ENCODE measurements at places on chromosomes 1 and 21. TPM values are rescaled to one million over a fixed set of nuclear protein-coding genes. Genes with fewer than 3 reads are reported as not detected.

Gene MCOLN2
- 0.19 TPM for total RNA-seq

Gene CFAP74
- not detected for total RNA-seq

DNA sequence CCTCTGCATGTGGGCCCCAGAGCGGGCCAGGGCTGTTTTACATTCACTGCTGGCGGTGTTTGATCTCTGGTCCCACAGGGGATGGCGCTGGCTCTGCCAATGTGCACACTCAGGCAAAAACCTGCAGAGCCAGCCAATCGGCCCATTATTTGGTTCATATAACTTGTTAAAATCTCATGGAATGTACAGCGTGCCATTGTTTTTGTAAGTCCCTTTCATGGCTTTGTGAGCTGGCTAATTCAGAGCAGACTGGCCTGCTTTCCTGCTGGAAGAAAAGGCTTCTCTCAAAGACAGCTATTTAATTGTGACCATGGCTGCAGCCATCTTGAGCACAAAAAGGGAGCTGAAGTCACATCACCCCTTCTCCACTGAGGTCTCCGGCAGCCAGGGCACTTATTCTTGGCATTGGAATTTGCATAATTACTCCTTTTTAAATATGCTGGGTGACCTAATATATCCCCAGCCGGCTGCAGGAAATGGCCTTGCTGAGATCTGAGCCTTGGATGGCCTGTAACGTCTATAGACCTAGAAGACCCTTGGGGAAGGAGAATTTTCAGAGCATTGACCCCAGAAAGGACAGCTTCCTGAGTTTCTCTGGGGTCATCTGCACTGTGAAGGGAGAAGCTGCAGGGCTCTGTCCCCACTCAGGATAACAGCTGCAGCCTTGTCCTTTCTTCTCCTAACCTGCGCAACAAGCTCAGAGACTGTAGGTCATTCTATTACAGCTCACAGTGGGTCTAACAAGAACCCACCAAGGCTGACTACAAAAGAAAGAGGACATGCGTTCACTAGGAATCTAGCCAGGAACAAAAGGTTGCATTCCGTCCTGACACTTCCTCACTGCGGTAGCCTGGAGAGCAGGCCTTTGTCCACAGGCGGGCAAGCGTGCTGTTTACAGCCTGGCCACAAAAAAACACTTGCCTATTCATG is 45.8 kb downstream of the BCAR3 start:
- no peak for DNase-seq
- peaks cover 26% of the 10 kb centered on the region for H3K4me1 ChIP-seq
- H3K27ac ChIP-seq, result peak overlapping the region; percentile 66
- no peak overlapping the region for H3K4me3 ChIP-seq
- no peaks in the 10 kb centered on the region for H3K27me3 ChIP-seq

Gene RHBG
- not detected for total RNA-seq

DNA sequence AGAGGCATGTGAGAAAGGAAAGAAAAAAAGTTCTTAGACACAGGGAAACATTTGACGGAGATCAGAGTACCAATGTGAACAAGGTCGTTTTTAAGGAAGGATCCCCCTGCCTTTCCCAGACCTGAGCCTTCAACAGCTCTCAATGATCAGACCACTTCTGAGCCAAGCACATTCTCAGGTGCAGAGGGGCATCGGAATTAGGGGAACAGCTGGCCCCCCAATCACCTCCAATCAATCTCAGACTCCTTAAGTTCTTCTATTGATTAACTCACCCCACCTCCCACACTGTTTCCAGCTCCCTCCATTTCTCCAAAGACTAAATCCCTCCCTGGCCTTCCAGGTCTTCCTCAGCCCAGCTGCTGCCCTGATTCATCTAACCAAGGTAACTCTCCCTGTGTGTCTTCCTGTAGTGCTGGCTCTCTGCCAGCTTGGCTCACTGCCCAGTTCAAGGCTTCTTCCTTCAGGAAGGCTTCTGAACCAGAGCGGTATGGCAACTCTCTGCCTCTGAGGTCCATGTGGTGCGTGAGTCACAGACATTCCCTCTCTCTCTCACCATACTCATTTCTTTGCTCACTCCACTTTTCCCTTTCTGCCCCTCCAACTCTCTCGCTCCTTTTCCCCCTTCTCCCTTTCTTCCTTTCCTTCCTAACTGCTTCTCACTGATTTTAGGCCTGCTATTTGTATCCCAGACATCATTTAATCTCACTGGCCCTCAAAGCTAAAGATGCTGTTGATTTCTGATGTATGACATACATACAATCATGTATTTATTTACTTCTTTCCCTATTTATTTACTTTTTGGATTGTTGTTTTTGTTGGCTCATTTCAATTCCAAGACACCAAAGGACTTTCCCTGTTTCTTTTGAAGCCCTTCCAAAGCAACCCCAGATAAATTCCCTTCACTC is 18.1 kb downstream of the CFAP45 start:
- H3K4me3 ChIP-seq, result no peak overlapping the region
- H3K27me3 ChIP-seq, result no peaks in the 10 kb centered on the region
- no peaks in the 10 kb centered on the region for H3K36me3 ChIP-seq

Gene RIPK4
- 0.11 TPM for total RNA-seq

GRCh38 chr21:28426545-28426944 is 566.1 kb downstream of the LTN1 start:
- no peak overlapping the region for H3K27ac ChIP-seq
- DNase-seq, result no peak
- no peaks in the 10 kb centered on the region for H3K36me3 ChIP-seq
- no peak overlapping the region for H3K4me3 ChIP-seq
- no peaks in the 10 kb centered on the region for H3K27me3 ChIP-seq

GRCh38 chr1:204384636-204385352 is 25.1 kb upstream of the PLEKHA6 start:
- H3K4me3 ChIP-seq, result no peak overlapping the region
- no peaks in the 10 kb centered on the region for H3K36me3 ChIP-seq
- H3K27ac ChIP-seq, result peak overlapping the region; percentile 14
- peak; percentile 38 for DNase-seq
- peaks cover 7% of the 10 kb centered on the region for H3K27me3 ChIP-seq
- H3K4me1 ChIP-seq, result peaks cover 9% of the 10 kb centered on the region

DNA sequence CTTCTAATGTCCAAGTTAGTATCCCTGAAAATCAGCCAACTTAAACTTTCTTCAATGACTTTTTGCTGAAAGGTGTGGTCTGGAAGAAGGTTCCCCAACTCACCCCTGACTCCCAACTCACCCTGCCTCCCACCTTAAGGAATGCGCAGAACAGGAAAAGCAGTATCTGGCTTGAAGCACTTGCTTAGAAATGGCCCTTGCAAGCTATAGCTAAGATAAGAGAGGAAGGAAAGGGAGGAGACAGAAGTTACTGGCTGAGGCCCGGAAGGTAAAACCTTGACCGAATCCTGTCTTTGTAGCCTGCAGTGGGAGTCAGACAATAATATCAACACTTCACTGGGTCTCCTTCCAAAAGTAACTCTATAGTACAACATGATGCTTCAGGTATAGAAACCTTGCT is 2.9 kb downstream of the CYYR1 start:
- no peaks in the 10 kb centered on the region for H3K36me3 ChIP-seq
- peaks cover 33% of the 10 kb centered on the region for H3K27me3 ChIP-seq
- no peak for DNase-seq
- H3K4me1 ChIP-seq, result peaks cover 33% of the 10 kb centered on the region
- H3K4me3 ChIP-seq, result peak overlapping the region; percentile 70

- peak overlapping the region; percentile 83 for H3K27ac ChIP-seq
- peaks cover 25% of the 10 kb centered on the region for H3K4me1 ChIP-seq
- peak overlapping the region; percentile 65 for H3K4me3 ChIP-seq
These were observed 40.8 kb downstream of the MAB21L3 start for GRCh38 chr1:116151739-116152576.

Gene CELA2A
- not detected for total RNA-seq

DNA sequence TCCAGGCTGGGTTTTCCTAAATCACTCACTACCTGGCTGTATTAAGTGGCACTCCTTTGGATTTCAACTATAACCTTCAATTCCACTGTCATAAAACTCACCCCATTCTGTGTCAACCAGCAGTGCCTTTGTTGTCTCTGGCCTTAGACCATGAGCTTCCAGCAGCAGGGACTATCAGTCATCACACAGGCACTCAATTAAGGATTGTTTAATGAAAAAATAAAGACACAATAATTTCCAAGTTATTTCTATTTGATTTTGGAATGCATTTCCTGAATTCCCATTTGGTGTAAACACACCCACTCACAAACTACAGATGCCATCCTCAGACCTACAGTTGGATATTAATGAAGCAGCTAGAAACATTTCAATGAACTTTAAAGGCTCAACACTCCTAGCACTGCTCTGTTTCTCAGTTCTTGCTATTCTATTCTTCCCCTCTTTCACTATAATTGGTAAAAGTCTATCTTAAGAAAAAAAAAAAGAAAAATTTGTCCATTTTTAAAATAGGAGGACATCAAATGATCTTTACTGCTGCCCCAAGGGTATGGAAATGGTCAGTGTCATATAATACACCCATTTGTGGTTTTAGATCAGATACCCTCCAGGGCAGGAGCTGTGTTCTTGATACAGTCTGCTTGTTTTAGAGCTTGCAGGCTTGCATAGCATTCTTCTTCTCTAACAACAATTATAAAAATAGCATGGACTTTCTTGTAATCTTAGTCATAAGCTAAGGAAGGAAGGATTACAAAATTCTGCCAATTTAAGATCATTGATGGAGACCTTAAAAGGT is 156.4 kb downstream of the PTGER3 start:
- H3K36me3 ChIP-seq, result no peaks in the 10 kb centered on the region
- H3K27ac ChIP-seq, result no peak overlapping the region
- no peak for DNase-seq

- no peak for DNase-seq
- H3K27ac ChIP-seq, result no peak overlapping the region
- no peaks in the 10 kb centered on the region for H3K36me3 ChIP-seq
- no peak overlapping the region for H3K4me3 ChIP-seq
- H3K4me1 ChIP-seq, result no peaks in the 10 kb centered on the region
These were observed 483.8 kb downstream of the PCP4 start for GRCh38 chr21:40351006-40351405.
